CD4-positive, alpha-beta T cell treated with Interleukin-15 for 4 hours (primary cell): ENCODE measurements at places on chromosomes 1 and 21.
A peak's percentile ranks its signal among the peaks of the same experiment; 100 is the strongest.

- no peak for DNase-seq
Observed at GRCh38 chr21:28230559-28230958, 762.1 kb downstream of the LTN1 start.

GRCh38 chr21:26238646-26239045 lies 68.1 kb upstream of the APP start:
- no peak for DNase-seq

DNA sequence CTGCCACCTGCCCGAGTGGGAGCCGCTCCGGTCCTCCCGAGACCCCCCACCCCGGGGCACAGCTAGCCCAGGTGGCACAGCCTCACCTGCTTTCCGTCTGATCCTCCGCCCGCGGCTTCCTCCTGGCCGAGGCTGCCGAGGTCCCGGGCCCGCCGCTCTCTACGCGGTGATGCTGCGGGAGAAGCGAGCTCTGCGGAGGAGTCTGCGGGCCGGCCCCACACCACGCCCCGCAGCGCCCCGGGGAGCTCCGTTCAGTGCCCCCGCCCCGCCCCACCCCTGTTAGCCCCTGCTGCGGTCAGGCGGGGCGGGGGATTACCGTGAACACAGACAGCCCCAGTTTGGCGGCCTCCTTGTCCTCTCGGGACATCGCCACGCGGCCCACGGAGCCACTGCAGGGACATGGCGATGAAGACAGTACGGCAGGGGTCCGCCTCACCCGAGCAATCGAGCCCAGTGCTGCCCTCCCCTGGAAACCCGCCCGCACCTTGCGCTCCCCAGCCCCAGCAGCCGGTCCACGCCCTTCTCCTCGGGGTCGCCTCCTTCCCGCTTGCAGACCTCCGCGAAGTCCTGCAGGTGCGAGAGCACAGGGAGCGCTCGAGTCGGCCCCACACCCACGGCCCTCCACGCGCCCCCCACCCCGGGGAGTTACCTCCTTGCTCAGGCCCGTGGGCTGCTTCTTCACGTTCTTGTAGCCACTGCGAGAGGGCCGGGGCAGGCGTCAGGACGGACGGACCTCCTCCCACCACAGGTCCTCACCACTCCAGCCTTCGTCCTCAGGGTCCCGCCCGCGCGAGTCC lies 933 bp downstream of the C1orf35 start:
- DNase-seq: peak; percentile 57

- no peak for DNase-seq
Observed at GRCh38 chr1:70034403-70034802, 171.0 kb downstream of the LRRC40 start.

- no peak for DNase-seq
Observed at GRCh38 chr1:117171900-117172511, 38.7 kb downstream of the VTCN1 start.
